ENCODE measurements at places on chromosomes 16 and 17.

DNA sequence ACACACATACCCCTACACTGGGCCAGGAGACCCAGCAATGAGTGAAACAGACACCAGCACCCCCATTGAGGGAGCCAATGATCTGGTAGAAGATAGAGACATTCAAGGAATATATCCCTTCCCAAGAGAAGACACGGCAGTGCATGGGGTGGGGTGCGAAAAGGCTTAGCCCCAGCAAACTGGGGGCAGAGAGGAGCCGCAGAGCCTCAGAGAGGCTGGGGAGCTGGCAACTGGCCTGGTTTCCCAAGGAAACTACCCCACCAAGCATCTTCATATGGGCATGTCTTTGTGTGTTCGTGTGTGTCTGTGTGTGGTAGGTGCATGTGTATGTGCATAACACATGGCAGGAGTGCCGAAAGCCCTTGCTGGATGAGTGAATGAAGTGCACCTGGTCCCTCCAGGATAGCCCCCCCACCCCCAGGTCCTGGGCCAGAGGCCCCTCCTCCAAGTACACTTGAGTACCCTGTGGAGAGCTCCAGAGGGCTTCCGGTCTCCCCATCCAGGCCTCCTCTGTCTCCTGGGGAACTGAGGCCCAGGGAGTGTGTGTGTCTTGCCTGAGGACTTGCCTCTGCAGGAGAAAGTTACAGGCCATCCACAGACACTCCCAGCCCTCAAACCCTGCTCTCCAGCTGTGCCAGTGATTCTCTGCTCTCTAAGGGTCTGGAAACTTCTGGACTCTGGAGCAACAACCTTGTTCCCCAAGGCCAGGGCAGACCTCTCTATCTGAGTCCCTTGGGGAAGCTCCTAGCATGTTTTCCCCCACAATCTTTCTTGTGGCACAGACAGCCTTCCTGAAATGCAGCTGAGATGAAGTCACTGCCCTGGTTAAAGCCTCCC, 15.9 kb downstream of the TBX2 start:
- DNase-seq = no peak

- DNase-seq = no peak
Measured at GRCh38 chr16:62240722-62241121, 204.5 kb upstream of the CDH8 start.

GRCh38 chr17:34228781-34229180, 26.3 kb upstream of the CCL2 start:
- no peak for DNase-seq

GRCh38 chr17:1315891-1316403, 36.5 kb downstream of the TRARG1 start:
- no peak for DNase-seq

GRCh38 chr17:48179071-48179945, 71.7 kb downstream of the SNX11 start:
- DNase-seq = no peak

GRCh38 chr17:17104494-17104893, 62.2 kb downstream of the MPRIP start:
- no peak for DNase-seq

GRCh38 chr17:39719563-39720355, 10.6 kb downstream of the MIEN1 start:
- no peak for DNase-seq

GRCh38 chr16:83200005-83200779, 573.4 kb downstream of the CDH13 start:
- no peak for DNase-seq

DNA sequence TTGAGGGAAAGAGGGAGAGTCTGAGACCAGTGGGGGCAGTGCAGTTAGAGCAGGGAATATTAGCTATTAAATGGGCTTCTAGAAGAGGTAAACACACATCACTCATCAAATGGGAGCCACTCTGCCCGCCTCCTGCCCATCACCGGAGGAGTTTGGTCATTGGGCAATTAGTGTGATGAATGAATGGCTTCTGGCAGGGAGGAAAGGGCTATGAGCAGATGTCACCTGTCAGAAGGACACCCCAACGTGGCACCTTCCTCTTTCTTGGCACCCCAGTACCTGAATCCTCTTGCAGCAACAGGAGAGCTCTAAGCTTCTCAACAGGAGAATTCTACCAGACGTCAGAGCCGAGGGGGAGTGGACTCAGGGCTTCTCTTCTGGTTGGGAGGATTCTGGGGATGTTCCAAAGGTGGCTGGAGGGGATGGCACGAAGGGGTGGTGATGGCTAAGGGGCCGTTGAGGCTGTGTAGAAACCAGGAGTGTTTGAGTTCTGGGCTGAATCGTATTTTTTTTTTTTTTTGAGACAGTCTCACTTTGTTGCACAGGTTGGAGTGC, 11.0 kb downstream of the C1QTNF1 start:
- DNase-seq = no peak

- no peak for DNase-seq
Measured at GRCh38 chr17:14470417-14470816, 169.5 kb downstream of the HS3ST3B1 start.

DNA sequence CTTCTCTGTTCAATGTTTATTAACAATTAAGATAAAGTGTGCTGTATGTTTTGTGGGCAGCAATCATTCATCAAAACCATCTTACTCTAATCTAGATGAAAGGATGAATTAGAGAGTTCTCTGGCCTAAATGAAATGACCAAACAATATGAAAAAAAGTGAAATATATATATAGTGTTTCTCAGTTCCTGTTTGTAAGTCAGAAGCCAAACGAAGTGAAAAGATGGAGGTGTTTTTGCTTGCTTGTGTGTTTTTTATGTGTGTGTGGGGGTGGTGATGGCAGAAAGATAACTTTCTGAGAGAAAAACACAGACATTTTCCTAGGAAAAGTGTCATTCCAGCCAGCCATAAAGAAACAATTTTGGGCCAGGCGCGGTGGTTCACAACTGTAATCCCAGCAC, 138.6 kb downstream of the CDH8 start:
- DNase-seq = no peak

- no peak for DNase-seq
Measured at GRCh38 chr17:5097101-5097834, 14.4 kb downstream of the ZNF232 start.

- no peak for DNase-seq
Measured at GRCh38 chr17:48619826-48620449, 4.8 kb upstream of the HOXB8 start.

DNA sequence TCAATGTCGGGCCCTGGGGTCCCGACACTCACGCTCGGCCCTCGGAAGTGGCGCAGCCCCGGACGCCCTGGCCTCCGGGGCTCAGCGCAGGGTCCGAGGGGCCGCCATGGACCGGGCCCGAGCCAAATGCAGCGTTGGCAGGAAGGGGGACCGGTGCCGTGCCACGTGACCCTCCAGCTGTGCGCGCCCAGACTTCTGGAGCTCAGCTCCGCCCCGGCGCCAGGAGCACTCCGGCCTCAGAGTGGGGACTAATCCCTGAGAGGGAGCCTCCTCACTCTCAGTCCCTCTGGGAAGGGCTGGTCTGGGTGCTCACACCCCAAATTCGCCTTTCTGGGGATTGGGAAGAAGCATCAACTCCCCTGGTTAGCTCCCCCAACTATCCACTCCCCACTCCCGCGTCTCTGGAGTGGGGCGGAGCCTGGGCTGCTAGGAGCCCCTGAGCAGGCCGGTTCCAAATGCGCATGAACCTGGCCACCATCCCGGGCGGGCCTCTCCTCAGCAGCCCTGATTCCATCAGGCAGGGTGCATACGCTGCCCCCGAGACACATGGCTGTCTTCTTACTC, at the start of gene B3GNT9:
Gene B3GNT9, minus strand, starts transcription at position 166 of the 564 bp plus-strand sequence. CDS start 513 bp downstream, outside the sequence.
- DNase-seq = no peak
